ENCODE measurements at places on chromosomes 11 and 22. TPM values are rescaled to one million over a fixed set of nuclear protein-coding genes. Genes with fewer than 3 reads are reported as not detected.

The TMPRSS13 gene
- total RNA-seq, result 5.3 TPM

The SYT7 gene
- 0.09 TPM for total RNA-seq

The KRTAP5-11 gene
- total RNA-seq, result not detected

DNA sequence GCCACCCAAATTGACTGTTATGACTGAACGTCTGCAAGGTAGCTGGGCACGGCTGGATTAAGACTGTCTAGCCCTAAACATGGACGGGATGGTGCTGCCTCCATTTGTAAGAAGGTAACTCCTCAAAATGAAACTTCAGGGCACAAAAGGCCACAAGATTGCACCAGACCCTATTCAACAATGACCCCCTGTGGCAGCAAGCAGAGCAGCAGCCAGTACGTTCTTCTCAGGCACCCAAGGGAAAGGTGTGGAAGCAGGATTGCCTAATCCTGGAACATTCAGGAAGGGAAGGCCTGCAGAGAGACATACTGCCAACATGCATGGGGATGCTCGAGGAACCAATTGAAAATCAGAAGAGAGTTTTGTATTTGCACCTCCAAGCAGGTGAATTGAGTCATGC, 4.5 kb upstream of the TBX10 start:
- no peaks in the 10 kb centered on the region for H3K27me3 ChIP-seq
- no peak overlapping the region for H3K27ac ChIP-seq
- no peak overlapping the region for H3K4me3 ChIP-seq
- no peak for DNase-seq
- H3K4me1 ChIP-seq, result peaks cover 15% of the 10 kb centered on the region

DNA sequence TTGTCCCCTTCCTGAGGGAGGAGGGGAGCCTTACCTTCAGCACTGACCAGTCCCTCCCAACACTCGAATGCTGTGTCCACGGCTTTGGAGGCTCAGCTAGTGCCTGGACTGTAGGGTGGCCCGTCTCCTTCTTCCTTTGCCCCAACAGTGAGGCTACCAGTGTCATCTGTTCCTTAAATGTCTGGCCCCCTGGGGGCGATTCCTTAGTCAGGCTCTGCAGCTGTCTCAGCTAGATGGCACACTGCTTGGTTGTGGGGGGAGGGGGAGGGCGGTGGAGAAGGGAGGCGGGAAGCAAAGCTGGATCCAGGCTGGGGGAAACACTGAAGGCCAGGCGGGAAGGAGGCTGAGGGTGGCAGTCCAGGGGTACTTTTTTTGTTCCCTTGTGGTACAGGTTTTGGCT, at the start of gene IGSF22:
Gene IGSF22, minus strand, starts transcription at position 149 of the 400 bp plus-strand sequence. CDS start 1,952 bp downstream, outside the sequence.
- no peak within 1 kb of the TSS for H3K27ac ChIP-seq
- no peaks in the 10 kb centered on the region for H3K36me3 ChIP-seq
- peaks cover 3% of the 10 kb centered on the region for H3K27me3 ChIP-seq
- H3K4me1 ChIP-seq, result peaks cover 7% of the 10 kb centered on the region
- DNase-seq, result no peak

DNA sequence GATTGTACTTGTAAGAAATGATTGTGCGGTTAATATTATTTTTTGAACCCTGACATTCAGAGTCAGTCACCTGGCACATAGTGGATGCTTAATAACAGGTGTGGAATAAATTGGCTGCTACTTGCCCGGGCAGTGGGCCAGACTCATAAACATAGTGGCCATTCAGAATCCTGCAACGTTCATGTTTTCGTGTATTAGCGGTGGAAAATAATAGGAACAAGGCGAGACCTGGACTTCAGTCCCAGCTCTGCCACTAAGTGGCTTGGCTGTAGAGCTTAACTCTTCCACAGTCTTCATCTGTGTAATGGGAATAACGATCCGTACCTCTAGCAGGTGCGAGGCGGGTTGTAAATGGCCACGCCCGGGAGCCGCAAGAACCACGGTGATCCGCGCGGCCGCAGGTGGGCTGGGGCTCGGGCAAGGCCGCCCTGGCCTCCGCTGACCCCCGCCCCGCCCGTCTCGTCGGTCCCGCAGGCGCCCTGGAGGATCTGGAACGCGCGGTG, 761 bp upstream of the TMEM25 start:
- H3K27ac ChIP-seq, result peak overlapping the region; percentile 22
- no peaks in the 10 kb centered on the region for H3K27me3 ChIP-seq
- H3K36me3 ChIP-seq, result no peaks in the 10 kb centered on the region
- H3K4me1 ChIP-seq, result peaks cover 18% of the 10 kb centered on the region
- DNase-seq, result no peak

- no peak for DNase-seq
- H3K4me3 ChIP-seq, result no peak overlapping the region
- H3K36me3 ChIP-seq, result no peaks in the 10 kb centered on the region
- peaks cover 4% of the 10 kb centered on the region for H3K4me1 ChIP-seq
- H3K27me3 ChIP-seq, result peaks cover 13% of the 10 kb centered on the region
Observed at GRCh38 chr11:1654388-1655167, 25.0 kb downstream of the KRTAP5-5 start.

GRCh38 chr11:65314501-65315203, at the start of gene CDC42EP2:
TSS of gene CDC42EP2 (plus strand) at chr11:65314866. CDS start at chr11:65320899, 6,033 bp downstream.
- H3K36me3 ChIP-seq, result no peaks in the 10 kb centered on the region
- H3K4me3 ChIP-seq, result peak within 1 kb of the TSS; percentile 80
- no peak within 1 kb of the TSS for H3K27ac ChIP-seq
- DNase-seq, result peak; percentile 69
- no peaks in the 10 kb centered on the region for H3K27me3 ChIP-seq
- H3K4me1 ChIP-seq, result peaks cover 9% of the 10 kb centered on the region

GRCh38 chr11:31872076-31872443, 60.9 kb upstream of the PAX6 start:
- no peaks in the 10 kb centered on the region for H3K4me1 ChIP-seq
- H3K27me3 ChIP-seq, result peaks cover 6% of the 10 kb centered on the region
- no peak for DNase-seq
- no peaks in the 10 kb centered on the region for H3K36me3 ChIP-seq
- H3K4me3 ChIP-seq, result no peak overlapping the region

DNA sequence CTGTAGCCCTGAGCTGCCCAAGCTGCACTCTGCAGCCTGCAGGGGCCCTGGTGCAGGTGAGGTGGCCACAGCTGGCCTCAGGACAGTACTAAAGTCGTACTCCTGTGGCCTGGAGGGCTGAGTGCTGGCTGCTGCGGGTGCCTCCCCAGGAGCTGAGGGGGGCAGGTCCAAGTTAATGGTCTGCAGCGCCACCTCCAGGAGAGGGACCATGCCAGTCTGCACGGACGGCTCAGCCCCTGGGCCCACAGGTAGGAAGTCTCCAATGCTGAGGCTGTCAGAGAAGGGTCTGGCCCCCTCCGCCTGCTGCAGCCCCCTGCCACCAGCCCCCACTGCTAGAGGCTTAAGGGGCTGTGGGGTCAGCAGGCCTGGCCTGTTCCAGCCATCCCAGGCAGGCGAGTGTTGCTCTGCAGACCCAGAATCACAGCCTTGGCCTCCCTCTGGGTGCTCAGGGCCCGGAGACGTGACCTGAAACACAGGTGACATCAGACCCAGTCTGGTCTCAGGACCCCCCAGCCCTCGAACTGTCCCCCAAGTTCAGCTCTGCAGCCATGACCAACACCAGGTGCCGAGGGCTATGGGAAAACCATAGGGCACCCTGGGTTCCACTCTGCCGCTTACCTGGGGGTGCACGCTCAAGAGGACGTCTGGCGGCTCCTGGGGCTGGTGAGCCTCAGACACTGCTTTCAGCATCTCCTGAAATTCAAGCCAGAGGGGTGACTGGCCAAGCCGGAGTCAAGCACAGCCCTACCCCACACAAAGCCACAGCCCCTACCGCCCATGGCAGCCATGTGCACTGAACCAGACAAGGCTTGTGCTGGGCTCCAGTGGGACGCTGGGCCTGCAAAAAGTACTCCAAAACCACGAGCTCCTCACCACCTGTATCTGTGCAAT, 20.8 kb downstream of the SELENOO start:
- H3K4me3 ChIP-seq, result no peak overlapping the region
- no peak for DNase-seq
- H3K27ac ChIP-seq, result no peak overlapping the region
- H3K36me3 ChIP-seq, result peaks cover 40% of the 10 kb centered on the region

DNA sequence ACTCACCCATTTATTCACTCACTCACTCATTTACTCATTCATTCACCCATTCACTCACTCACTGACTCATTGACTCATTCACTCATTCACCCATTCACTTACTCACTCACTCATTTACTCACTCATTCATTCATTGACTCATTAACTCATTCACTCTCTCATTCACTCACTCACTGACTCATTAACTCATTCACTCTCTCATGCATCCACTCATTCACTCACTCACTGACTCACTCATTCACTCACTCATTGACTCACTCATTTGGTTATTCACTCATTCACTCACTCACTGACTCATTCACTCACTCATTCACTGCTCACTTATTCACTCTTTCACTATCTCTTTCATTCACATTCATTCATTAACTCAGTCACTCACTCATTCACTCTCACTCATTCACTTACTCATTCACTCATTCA, 2.5 kb upstream of the MUC5AC start:
- H3K36me3 ChIP-seq, result no peaks in the 10 kb centered on the region
- H3K27me3 ChIP-seq, result peaks cover 5% of the 10 kb centered on the region
- DNase-seq, result no peak

DNA sequence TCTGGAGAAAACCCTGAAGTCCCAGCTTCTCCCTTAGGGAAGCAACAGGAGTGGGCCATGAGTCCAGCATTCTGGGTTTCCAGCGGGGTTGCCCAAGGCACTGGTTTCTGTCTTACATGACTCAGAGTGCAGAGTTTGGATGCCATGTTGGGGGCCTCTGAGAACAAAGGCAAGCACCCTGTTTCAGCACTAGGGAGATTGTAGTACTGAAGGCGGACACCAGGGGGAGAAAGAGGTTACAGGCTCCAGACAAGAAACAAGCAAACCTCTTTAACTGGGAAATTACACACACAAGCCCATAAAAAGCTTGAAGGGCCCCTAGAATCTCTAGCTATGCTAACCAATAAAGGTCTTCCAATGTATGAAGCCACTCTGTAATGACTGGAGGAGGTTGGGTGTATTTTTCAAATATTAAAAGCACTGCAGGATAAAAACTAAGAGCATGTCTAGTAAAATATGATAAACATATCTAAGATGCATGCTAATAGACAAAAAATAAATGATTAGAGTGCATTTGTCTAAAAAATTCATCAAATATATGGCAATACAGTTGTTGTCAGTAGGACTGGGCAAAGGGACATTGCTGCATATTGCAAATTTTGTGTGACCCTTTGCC, 7.1 kb downstream of the MS4A6E start:
- H3K27me3 ChIP-seq, result peaks cover 7% of the 10 kb centered on the region
- no peak overlapping the region for H3K27ac ChIP-seq
- H3K4me1 ChIP-seq, result no peaks in the 10 kb centered on the region
- peak; percentile 37 for DNase-seq
- no peak overlapping the region for H3K4me3 ChIP-seq

GRCh38 chr11:282171-282570, 4.0 kb downstream of the NLRP6 start:
- peaks cover 13% of the 10 kb centered on the region for H3K36me3 ChIP-seq
- peaks cover 44% of the 10 kb centered on the region for H3K27me3 ChIP-seq
- H3K27ac ChIP-seq, result no peak overlapping the region
- DNase-seq, result no peak

- H3K4me1 ChIP-seq, result peaks cover 14% of the 10 kb centered on the region
- peaks cover 31% of the 10 kb centered on the region for H3K36me3 ChIP-seq
- DNase-seq, result no peak
- peak overlapping the region; percentile 71 for H3K27ac ChIP-seq
Observed at GRCh38 chr22:50581950-50582492, 628 bp downstream of the CHKB start.

- H3K4me3 ChIP-seq, result peak within 1 kb of the TSS; percentile 60
- no peaks in the 10 kb centered on the region for H3K36me3 ChIP-seq
- H3K27me3 ChIP-seq, result peaks cover 56% of the 10 kb centered on the region
- peaks cover 2% of the 10 kb centered on the region for H3K4me1 ChIP-seq
- no peak within 1 kb of the TSS for H3K27ac ChIP-seq
- DNase-seq, result no peak
Observed at GRCh38 chr22:44752285-44753188, at the start of gene ARHGAP8. TSS of gene ARHGAP8 (plus strand) at chr22:44752575. CDS start at chr22:44786528, 33,953 bp downstream.

DNA sequence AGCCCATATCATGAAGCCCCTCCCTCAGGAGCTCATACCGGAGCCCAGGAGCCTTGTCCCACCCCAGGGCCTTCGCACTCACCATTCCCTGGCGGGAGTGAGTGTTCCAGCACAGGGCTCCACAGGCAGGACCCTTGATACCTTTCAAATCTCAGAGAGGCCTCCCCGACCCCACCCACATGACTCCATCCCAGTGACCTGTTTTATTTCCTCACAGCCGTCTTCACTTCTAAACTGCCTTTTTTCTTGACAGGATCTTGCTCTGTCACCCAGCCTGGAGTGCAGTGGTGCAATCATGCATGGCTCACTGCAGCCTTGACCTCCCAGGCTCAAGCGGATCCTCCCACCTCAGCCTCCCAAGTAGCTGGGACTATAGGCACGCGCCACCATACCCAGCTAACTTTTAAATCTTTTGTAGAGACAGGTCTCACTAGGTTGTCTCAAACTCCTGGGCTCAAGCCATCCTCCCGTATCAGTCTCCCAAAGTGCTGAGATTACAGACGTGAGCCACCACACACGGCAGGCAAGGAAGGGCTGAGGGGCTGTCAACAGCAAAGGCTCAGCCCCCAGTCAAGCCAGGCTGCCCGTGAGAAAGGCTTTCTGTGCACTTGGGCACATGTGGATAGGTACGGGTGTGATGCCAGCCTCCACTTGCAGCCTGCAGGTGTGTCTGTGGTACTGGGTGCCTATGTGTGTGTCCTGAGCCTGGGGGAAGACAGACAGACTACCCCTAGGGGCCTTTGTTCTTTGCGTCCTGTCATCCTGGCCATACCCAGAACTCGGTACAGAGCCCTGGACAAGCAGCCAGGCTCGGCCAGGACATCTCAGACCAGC, 9.3 kb downstream of the RPL3 start:
- no peak for DNase-seq
- peaks cover 43% of the 10 kb centered on the region for H3K36me3 ChIP-seq
- H3K4me3 ChIP-seq, result no peak overlapping the region
- H3K4me1 ChIP-seq, result peaks cover 5% of the 10 kb centered on the region
- no peaks in the 10 kb centered on the region for H3K27me3 ChIP-seq
- no peak overlapping the region for H3K27ac ChIP-seq

- no peaks in the 10 kb centered on the region for H3K27me3 ChIP-seq
- no peaks in the 10 kb centered on the region for H3K36me3 ChIP-seq
- DNase-seq, result no peak
- no peak overlapping the region for H3K4me3 ChIP-seq
- H3K27ac ChIP-seq, result no peak overlapping the region
Observed at GRCh38 chr22:27307545-27308247, 493.9 kb downstream of the MN1 start.

All from activated T-helper 2 cell treated with anti-CD3 and anti-CD28 coated beads, Interferon-gamma antibody, Interleukin-2, Interleukin-4, amounts not matched to agents 10 μg/mL and 5 μg/mL and 100 μg/mL, durations not matched to agents 14 hours and 24 hours and 36 hours (primary cell).